Activated effector memory CD4-positive, alpha-beta T cell treated with anti-CD3 and anti-CD28 coated beads, Interleukin-2, amount 50 U/mL, for 16 hours (primary cell): ENCODE measurements at places on chromosomes 5 and 9.

- DNase-seq, result no peak
Observed at GRCh38 chr5:41083306-41083705, 12.2 kb upstream of the MROH2B start.

GRCh38 chr5:157216391-157217142 is 35.9 kb downstream of the ITK start:
- DNase-seq, result no peak

GRCh38 chr5:149037817-149038216 is 25.0 kb downstream of the SH3TC2 start:
- DNase-seq, result no peak

GRCh38 chr5:148873120-148873519 is 46.7 kb downstream of the ADRB2 start:
- DNase-seq, result no peak

GRCh38 chr5:40846371-40846770 is 5.2 kb downstream of the CARD6 start:
- no peak for DNase-seq

- DNase-seq, result no peak
Observed at GRCh38 chr9:5825223-5825622, 7.7 kb downstream of the ERMP1 start.

DNA sequence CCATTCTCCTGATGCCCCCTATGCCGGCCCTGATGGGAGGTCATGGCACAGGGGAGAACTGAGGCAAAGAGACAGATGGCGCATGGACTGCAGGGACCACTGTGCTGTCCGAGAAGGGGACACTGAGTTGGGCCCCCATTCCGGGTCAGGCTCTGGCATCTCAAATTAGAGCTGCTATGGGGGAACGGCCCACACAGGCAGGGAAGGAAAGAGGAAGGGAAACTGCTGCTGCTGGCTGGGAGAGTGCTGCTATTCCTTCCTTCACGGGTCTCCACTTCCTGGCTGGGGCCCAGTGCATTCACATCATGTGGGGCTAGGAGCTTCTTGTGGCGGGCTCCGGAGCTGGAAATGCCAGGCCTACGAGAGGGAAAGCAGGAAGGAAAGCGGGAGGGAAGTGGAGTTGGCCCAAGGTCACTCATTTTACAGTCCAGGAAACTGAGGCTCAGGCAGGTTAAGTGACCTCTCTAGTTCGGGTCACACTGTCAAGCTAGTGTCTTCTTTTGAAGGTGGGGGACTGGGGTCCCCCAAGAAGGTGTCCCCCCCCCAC is 1.3 kb upstream of the CARD19 start:
- DNase-seq, result no peak

DNA sequence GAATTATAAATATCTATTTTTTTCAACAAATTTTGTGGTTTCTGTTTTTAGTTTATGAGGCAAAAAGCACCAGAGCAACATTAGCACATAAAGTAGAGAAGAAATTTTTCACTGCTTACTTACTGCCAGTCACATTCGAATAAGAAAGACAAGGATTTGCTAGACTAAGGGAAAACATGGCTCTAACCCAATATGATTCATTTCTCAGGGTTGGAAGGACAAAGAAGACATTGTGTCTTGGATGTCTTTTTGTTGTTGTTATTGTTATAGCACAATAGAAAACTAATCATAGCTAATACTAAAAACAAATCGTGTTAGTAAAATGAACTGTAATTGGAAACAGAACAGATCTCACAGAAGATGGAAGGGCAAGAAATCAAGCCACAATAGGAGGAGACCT is 90.9 kb upstream of the SLCO6A1 start:
- no peak for DNase-seq

DNA sequence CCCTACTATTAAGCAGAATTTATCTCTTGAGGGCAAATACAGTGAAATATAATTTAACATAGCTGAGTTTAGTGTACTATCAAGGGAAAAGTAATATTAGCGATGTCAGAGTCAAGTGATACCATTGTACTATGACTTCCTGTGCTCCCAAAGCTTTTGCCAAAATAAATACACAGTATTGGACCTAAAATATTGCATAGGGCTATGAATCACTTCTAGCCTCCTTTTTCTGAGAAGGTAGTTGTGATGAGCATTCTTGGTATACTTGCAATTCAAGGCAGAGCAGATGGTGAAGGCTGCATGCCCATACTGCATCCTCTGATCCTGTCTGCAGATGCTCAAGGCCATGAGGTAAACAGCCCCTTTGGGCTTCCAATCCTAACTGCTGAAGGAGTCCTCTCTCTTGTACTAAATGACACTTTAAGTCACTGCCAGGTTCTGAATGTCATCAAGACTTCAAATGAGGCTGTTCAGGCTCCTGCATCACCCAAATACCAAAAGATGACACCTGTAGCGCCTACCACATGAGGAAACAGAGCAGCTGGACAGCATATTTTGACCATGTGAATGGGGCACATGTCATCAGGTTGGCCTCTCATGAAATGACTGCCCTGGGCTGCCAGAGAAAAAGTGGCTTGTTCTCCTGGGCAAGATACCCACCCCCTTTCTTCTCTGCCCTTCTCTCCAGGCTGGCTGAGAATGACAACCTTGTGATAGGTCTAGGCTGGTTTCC is 29.7 kb upstream of the PPP2CA start:
- no peak for DNase-seq

DNA sequence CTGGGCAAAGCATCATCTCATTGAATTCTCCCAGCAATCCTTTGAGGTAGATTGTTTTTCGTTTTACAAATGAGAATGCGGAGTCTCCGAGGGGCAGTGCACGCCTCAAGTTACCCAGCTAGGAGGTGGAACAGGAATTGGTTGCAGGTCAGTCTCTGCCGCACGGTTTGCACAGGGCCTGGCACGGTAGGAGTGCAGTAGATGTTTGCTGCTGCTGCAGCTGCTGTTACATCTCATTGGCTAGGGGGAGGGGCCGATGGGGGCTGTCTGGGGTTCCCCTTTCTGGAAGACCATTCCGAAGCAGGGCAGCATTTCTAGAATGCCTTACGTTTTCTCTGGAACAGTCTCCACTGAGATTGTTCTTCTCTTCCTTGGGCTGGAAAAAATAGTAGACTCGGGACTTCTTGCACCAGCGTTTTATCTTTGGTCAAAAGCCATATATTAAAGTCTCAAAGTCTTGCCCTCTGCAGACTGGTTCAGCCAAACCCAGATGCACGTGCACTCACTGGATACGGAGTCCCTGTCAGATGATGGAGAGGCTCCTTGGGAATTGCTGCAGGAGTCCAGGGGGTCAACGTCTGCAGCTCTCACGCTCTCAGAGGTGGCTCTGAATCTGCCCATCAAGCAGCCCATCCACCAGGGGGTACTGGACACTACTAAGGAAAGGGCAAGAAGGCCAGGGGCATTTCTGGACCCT is 1.2 kb downstream of the USP20 start:
- DNase-seq, result peak; percentile 81

DNA sequence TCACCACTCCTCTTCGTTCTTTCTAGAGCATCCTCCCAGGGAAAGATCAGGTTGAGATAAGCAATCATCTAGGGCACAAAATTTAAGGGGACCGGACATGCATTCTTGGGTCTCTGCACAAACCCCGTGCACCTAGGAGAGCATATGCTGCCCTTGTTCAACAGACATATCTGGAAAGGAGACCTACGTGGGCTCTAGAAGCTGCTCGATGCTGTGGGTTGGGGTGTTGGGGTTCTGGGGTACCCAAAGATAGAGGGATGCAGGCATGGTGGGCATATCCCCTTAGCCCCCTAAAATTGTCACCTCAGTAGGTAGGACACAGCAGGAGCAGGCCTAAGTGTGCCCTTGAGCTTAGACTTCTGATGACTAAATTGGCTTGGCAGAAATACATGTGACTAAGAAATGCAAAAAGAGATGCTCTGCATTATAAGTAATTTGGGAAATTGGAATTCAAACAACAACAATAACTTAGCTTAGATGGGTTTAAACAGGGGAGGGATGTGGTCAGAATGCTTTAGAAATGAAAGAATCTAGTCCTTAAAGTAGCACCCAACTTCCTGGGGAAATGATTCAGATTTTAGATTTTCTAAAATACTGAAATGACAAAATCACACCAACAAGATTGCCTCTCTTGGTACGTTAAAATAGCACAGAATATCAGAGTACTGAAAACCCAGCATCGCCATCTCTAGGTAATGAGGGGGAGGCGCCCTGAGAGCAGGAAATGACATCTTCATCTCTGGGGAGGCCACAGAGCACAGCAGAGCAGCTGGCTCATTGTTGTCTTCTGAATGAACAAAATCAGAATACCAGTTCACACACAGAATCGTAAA is 172.3 kb downstream of the GNA14 start:
- peak; percentile 73 for DNase-seq

GRCh38 chr5:178602752-178603151 is 12.6 kb upstream of the COL23A1 start:
- DNase-seq, result no peak

- no peak for DNase-seq
Observed at GRCh38 chr5:103862398-103862797, 299.8 kb upstream of the NUDT12 start.

DNA sequence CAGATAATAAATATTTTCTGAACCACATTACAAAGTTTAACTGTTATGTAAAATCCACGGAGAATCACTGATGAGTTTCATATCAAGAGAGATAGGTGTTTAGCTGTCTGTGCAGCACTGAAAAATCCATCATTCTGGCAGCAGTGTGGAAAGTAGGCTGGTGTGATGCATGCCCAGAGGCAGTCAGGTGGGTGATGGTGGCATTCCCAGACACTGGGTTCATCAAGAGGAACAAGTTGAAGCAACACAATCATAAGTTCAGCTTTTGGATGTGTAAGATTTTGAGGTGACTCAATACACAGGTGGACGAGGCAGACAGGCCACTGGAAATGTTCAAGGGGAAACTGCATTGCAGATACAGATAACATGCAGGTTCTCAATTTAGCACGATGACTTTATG is 11.9 kb downstream of the DNAH5 start:
- DNase-seq, result no peak

DNA sequence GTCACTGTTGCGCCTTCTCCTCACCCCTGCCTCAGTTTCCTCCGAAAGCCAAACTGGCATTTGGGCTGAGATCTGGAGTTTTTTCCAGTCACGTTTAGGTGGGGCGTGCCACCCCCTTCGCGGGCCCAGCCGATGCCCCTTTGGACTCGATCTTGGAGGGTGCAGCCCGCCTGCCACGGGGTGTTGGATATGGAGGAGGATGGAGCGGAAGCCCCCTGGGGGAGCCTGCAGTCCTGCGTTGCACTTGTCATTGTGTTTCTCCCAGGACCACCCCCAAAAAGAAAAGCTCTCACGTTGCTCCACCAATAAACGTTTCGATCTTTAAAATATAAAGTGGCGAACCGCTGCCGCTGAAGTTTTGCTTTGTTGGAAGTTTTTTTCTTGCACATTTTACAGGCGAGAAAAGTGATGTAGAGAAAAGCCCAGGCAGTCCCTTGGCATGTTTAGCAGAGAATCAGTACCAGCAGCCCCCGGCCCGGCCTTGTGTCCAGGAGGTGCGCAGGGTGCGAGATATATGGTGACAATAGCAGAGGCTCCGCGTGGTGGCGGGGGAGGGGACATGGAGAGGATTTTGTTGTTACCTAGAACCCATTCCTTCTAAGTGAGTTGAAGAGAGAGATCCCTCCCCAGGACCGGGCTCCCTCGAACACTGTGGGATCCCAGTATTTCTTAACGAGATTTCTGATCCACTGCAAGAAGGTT is 681 bp downstream of the F2R start:
- no peak for DNase-seq

DNA sequence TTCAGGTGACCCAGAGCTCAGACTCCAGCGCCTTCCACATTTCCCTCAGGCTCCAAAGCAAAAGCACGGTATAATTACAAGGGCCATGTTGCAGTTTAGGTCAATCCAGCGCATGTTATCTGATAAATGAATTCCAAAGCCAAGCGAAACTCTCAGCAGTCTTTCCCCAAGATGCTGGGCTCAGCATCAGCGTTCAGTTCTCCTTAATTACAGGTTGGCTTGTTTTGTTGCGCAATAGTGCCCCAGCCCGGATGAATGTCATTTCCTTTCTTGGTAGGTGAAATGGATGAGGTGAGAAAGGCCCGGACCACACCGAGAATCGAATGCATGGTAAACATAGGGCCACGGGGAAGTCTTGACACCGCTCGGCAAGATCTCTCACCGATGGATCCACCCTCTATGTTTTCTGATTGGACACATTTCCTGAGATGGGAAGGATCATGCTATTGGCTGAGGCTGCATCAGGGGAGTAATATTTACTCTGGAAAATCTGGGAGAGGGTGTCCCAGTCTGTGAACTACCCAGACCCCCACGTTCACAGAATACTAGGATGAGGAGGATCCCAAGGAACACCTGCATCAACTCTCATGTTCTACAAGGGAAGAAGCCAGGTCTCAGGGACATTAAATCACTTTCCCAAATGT is 221.2 kb upstream of the ANKRD55 start:
- DNase-seq, result no peak

- DNase-seq, result peak; percentile 65
Observed at GRCh38 chr5:464446-464842, 21.5 kb downstream of the EXOC3 start.

DNA sequence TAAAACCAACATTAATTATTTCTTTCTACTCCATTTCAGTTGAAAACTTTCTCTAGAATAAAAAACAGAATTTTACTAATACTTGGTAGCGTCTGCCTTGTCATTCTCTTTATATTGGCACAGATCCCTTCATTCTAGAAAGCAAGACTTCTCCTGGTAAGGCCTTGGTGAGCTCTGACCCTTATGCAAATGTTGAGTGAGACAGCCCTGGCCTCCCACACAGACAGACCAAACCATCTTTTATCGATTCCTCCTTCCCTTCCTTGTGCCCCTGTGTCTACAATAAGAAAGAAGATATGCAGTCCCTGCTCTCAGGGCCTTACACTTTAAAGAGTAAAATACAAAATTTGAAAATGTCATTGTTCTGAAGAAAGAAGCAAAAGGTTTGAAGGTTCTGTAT is 262.2 kb downstream of the EFNA5 start:
- DNase-seq, result no peak

GRCh38 chr5:142313682-142314081 is 11.1 kb downstream of the SPRY4 start:
- DNase-seq, result no peak

GRCh38 chr5:133316346-133317343 is 264.8 kb downstream of the HSPA4 start:
- DNase-seq, result no peak

GRCh38 chr9:117104716-117105495 is 310.0 kb downstream of the ASTN2 start:
- no peak for DNase-seq

DNA sequence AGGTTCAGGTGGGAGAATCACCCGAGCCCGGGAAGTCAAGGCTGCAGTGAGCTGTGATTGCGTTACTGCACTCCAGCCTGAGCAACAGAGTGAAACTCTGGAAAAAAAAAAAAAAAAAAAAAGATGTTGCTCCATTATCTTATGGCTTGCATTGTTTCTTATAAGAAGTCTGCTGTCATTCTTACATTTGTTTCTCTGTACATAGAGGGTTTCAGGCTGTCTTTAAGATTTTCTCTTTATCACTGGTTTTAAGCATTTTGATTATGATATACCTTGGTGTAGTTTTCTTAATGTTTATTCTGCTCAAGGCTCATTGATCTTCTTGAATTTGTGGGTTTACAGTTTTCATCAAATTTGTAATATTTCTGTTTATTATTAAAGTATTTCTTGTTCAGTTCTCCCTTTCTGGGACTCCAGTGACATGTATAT is 35.2 kb downstream of the MVB12B start:
- DNase-seq, result no peak
